ENCODE measurements at places on chromosomes 5 and 9.
A peak's percentile ranks its signal among the peaks of the same experiment; 100 is the strongest.

DNA sequence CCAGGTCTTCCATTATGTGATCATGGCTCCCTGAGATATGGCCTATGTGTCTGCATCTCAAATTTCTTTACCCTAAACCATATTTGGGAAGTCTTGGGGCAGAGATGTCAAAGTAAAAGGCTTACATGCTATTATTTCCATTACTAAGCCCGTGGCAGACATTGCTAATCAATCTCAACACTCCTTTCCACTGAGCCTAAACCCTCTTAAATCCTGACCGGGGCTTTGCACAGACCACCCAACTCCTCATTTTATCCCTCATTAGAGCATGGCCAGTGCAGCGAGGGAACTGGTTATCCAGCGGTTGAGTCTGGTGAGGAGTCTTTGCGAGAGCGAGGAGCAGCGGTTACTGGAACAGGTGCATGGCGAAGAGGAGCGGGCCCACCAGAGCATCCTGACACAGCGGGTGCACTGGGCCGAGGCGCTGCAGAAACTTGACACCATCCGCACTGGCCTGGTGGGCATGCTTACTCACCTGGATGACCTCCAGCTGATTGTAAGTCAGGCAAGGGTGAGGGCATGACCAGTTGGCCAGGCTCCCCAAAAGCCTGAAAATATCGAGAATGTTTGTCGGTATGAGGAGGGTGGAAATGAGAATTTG, 11.0 kb downstream of the BSPRY start:
- no peak for DNase-seq

DNA sequence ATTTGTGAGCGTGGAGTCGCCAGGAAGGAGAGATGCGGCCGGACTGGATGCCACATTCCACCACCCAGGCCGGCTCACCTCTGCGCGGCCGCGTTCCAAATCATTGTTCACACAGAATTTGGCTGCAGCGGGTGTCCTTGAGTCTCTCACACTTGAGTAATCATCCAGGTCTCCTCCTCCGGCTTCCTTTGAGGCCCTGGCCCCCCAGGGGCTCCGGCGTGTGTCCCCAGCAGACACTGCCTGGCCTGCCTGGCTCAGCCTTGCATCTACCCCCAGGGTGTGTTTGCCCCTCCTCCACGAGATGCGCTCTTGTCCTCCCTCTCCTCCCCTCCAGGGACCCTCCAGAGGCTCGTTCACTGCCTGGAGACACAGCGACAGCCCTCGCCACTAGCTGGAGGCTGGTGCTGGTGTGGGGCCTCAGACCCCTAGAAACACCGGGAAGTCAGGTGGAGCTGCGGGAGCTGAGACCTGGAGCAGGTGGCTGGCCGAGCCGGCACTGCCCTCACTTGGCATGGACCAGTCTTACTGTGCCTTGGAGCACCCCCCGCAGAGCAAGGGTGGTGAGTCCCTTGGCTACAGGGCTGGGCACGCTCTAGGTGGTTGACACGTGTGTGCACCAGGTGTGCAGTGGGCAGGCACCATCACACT, 7.0 kb upstream of the SLC9A3 start:
- DNase-seq, result no peak

DNA sequence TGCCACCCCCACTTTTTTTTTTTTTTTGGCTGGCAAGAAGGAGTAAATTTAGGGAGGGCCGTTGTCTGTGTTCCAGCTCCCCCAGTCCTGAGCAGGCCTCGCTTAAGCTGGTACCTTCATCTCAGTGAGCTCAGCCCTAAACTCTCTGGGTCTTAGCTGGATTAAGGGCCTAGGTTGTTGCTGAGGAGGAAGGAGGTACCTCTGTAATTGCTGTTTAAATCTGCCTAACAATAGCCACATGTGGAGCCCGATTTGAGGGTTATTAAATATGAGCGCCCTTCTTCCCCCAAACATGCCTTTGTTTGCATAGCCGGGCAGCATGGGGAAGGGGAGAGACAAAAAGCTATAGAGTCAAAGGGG, 179.0 kb upstream of the PITX1 start:
- no peak for DNase-seq

GRCh38 chr9:4938496-4938895, 46.6 kb upstream of the JAK2 start:
- DNase-seq, result no peak

GRCh38 chr5:32928761-32929160, 217.6 kb downstream of the NPR3 start:
- DNase-seq, result no peak

DNA sequence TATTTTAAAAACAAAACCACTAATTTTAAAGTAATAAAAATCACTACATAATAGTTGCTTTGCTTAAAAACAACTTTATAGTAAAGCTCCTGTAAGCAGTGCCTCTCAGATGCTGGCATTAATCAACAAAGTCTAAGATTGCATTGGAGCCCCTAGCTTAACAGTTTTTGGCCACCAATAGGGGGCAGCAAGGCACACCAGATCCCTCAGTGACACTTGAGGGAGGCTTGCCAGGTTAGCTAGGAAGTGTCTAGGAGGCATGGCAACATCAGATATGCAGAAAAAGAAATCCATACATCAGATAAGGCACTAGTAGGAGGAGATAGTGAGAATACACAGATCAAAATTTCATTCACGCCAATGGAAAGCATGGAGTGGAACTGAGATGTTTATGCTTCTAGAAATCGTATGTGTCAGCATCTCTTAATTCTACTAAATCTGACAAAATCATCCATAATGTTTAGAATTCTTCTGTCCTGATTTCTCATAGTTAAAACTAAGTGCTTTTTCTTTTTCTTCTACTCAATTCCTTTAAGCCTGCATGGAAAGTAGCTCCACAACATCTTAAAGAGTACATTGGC, 73.6 kb upstream of the PAM start:
- DNase-seq, result peak; percentile 51

DNA sequence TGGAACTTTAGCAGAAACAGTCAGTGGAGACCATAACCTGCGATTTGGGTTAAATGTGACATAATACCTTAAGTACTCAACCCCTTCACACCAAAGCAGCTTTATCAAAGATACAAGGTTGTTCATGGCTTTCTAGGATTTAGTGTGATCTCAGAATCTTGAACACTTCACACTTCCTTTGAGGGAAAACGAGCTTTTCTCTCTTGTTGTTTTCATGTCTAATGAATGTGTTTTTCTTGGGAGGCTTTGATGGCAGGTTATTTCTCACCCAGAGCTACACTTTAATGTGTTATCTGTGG, 437.0 kb downstream of the TMEM232 start:
- DNase-seq, result no peak

- no peak for DNase-seq
Measured at GRCh38 chr9:134208981-134209725, 44.8 kb upstream of the RNU6ATAC start.

DNA sequence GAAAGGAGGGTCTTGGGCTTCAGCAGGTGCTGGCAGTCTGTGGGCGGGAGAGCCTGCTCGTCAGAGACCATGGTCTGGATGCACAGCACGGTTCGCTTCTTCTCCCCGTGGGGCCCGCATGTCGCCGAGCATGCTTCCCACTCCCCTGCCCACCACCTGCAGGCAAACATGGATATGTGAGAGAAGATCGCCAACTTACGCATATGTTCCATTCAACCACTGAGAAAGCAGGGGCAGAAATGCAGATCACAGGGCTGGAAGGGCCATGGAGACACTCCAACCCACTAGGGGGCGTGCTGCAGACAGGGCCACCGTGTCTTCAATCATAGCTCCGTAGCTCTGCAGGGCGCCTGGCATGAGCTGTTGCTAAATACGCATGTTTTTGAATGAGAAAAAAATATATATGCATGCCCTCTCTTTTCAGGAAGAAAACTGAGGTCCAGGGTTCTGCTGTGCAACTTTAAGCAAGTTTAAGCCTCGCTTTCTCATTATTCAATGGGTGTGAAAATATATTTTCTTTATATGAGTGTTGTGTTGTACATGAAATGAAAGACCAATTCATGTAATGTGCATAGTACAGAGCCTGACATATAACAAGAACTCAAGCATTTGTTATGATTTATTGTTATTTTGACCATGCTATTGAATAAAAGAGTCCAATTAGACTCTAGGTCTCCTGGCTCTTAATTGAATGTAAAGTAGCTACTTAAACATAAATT, 148.0 kb downstream of the TARS1 start:
- no peak for DNase-seq

DNA sequence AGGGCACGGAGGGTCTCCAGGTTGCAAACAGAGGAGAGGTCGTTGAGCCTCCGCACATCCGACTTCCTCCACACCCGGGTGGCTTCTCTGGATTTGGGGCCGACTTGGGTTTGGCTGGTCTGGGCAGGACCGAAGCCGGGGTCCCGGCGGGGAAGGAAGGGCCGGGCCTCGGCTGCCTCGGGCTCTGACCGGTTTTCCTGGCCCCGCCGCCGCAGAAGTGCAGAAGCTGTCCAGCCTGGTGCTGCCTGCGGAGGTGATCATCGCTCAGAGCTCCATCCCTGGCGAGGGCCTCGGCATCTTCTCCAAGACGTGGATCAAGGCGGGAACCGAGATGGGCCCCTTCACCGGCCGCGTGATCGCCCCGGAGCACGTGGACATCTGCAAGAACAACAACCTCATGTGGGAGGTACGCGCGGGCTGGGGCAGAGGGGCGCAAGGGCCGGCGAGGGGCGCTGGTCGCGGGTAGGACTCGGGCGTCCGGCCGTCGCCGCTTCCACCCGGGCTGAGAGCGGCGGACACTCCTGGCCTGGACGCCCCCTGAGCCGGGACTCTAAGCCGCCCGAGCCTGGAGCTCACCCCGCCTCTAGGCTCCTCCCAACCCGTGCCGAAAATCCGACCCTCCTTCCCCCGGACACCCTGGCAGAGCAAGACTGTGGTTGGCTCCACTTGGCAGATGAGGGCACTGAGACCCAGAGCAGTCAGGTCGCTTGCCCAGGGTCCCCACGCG, 2.2 kb downstream of the PRDM12 start:
- no peak for DNase-seq

DNA sequence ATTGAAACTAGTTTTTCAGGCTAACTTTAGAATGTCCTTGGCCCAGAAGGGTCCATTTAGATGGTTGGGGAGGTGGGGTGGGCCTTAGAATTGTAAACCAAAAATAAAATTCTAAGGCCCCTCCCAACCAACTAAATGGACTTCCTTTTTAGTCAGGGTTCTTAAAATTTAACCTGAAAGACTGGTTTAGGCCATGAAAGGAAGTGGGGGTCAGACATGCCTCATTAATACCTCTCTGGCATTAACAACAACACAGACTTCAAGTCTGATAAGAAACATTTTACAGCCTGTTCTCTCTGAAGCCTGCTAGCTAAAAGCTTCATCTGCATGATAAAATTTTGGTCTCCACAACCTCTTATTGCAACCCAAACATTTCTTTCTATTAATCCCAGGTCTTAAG, 65.5 kb upstream of the TNC start:
- DNase-seq, result no peak

DNA sequence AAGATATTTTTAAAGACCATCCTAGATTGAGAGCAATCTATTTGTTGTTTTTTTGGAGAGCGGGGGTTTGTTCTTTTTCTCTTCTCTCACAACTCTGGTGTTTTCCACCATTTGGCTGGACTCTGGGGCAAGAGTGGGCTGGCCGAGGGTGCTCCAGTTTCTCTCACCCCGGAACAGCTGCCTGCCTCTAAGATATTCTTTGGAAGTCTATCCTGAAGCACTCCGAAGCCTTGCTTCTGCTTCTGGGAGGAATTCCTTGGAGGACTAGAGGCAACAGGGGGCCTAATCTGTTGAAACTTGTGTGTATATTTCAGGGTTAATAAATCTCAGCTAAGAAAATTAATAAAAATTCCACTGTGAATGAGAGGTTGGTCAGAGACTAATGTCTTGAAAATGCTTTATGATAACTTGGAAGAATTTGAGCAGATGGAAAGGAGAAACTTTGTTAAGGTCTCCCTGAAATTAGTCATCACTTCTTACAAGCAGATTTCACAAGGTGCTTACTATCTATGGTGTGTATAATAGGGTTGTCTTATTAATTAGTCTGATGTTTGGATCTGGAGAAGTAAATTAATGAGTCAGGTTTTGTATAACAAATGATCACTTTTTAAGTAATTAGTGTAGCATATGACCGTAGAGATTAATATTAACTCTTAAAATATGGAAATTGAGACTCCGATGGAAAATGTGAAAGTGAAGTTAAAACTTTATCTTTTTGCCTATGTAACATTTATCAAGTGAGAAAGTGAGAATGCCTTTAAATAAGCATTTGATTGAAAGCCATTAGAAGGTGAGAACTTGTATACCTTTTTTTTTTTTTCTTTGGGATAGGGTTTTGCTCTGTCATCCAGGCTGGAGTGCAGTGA, 4.0 kb downstream of the MAN2A1 start:
- DNase-seq, result no peak

GRCh38 chr5:1820926-1821325, 19.7 kb downstream of the NDUFS6 start:
- DNase-seq, result no peak

DNA sequence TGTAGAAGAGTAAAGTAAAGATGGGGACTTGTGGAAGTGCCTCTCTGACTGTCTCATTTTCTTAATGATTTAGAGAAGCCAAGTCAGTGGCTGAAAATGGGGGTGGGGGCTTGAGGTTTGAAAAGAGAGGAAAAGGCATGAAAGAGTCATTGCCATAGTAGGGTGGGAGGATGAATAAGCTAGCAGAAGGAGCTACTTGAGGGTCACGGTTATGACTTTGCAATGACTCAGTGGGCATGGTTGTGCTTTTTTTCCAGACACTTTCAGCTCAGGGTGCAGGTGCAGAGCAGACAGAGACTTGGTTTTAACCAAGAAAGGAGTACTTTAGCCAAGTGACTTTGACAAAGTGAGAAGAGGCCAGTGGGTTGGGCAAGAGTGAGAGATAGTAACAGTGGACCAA, 117.8 kb downstream of the PTTG1 start:
- DNase-seq, result no peak

DNA sequence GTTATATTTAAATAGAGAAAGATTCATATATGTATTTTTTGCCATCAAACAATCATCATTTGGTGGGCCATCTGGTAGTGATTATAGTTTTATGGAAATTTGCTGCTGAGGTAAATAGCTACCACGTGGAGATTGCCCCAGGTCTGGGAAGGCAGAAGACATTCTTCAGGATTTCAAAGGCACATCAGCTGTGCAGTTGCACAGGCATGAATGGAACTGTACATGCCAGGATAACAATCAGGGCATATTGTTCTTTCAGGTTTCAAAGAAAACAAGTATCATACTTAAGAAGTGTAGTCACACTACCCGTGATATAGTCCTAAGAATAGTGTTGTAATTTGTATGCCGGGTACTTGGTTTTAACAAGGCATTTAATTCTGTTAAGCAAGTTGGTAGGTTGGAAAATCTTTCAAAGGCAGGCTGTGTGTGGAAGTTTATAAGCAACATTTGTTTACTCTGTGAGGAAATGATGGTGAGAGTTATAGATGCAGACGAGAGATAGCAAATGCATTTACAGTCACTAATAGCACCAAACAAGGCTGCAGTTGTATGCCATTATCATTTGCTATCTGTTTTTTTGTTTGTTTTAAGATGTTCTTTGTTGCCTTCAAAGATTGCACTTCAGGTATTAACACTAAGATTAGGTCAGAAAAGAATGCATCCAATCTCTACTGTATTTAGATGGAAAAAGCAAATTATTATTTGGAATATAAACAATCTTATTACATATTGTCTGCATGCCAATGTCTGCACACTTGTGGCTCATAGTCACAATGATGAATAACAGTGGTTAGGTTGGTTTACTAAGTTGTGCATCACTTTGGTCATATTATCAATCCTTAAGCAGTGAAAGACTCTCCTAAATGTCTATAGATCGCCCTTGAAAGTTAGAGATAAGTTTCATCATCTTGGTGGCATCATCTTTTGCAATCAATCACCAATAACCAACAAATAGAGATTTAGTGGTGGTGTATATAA, 55.3 kb downstream of the RPS23 start:
- DNase-seq, result no peak

- no peak for DNase-seq
Measured at GRCh38 chr9:38619556-38620447, 594 bp downstream of the ANKRD18A start.

- no peak for DNase-seq
Measured at GRCh38 chr5:57435701-57436134, 46.9 kb downstream of the ACTBL2 start.
